ENCODE measurements at places on chromosomes 5 and 9.

DNA sequence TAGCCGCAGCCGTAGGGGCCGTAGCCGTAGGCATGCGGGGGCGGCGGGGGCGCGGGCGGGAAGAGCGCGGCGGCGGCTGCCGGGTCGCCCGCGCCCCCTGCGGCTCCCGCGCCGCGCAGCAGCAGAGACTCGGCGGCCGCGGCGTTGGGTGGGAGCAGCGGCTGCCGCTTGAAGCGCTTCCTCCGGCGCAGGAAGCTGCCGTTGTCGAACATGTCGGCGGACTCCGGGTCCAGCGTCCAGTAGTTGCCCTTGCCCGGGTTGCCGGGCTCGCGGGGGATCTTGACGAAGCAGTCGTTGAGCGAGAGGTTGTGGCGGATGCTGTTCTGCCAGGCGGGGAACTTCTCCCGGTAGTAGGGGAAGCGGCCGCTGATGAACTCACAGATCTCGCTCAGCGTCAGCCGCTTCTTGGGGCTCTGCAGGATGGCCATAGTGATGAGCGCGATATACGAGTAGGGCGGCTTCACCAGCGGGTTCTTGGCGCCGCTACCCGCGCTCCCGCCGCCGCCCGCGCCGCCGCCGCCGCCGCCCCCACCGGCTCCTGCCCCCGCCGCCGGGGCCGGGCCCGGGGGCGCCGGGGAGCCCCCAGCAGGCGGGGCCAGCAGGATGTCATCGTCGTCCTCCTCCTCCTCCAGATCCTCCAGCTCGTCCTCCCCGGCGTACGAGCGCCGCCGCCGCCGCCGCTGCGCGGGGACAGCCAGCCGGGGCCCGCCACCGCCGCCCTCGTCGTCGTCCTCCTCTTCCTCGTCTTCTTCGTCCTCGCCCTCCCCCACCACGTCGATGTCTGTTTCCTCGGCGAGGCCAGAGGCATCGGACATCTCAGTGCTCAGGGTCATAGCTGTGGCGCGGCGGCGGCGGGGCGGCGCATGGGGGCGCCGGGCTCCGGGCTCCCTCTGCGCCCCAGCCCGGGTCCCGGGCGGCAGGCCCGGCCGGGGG, 781 bp downstream of the FOXD1 start:
- peak; percentile 43 for DNase-seq

DNA sequence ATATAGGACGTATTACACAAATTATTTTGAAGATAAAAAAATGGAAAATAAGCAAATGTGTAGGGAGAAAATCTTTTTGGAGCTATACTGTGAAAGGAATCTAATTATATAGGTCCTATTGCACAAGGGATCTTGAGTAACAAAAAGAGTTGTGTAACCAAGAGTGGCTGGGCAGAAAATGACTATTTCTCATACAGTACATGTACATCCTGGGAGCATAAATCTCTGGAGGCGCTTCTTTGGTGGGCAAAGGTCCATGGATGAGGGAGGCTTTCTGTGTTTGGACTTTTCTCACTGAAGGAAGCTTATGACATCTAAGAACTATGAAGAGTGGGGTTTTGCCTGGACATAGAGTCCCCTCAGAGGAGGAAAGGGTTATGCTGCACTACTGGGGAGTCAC, 29.8 kb downstream of the ANKS6 start:
- DNase-seq, result no peak

- DNase-seq, result no peak
Measured at GRCh38 chr9:33913541-33913940, 96.6 kb downstream of the UBE2R2 start.

- no peak for DNase-seq
Measured at GRCh38 chr9:93096811-93097382, 880 bp downstream of the CARD19 start.

DNA sequence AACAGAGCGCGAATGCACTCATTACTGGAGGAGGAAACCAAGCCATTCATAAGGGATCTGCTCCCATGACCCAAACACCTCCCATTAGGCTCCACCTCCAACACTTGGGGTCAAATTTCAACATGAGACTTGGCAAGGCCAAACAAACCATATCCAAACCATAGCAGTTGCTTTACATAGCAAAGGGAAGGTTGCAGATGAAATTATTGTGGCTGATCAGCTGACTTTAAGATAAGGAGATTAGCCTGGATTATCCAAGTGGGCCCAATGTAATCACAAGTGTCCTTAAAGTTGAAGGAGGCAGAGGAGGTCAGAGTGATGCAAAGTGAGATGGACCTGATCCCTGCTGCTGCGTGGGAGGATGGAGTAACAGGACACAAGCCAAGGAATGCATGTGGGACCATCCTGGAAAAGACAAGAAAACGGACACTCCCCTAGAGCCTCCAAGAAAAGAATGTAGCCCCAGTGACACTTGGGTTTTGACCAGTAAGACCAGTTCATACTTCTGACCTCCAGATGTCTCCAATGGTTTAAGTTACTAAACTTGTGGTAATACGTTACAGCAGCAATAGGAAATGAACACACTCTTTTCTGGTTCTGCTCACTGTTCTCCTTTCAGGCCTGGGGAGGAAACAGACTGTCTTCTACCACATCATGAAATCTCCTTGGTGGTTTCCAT, 167.3 kb downstream of the GNAQ start:
- no peak for DNase-seq

DNA sequence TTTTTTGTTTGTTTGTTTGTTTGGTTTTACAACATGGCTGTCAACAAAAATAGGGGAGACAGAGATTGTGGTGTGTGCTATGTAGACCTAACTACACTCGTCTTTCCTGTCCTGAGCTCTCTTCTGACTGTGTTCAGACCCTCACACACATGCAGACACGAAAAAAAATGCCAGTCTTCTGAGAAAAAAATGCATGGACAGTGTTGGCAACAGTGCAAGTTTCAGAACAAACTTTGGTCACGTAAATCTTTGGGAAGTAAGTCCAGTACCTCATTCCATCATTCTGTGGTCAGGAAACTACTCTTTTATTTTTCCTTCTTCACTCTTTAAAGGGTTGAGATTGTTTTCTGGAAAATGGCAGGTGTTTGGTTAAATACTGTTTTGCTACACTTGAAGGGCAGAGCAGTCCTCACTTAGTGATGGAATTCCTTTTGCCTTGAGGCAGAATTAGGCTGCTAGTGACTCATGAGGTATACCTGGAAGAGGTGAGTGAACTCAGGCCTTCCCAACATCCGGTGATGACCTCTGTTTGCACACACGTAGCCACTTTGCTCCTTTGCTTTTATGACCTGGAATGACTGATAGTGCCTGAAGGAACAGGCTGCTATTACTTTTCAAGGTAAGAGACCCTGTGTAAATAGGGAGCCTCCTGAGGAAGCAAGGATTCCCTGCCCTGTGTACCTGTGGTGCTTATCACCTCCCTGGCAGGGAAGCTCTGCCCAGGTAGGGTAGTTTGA, 81.6 kb upstream of the TNFAIP8 start:
- no peak for DNase-seq

GRCh38 chr5:126864042-126864688, 87.2 kb downstream of the LMNB1 start:
- no peak for DNase-seq

DNA sequence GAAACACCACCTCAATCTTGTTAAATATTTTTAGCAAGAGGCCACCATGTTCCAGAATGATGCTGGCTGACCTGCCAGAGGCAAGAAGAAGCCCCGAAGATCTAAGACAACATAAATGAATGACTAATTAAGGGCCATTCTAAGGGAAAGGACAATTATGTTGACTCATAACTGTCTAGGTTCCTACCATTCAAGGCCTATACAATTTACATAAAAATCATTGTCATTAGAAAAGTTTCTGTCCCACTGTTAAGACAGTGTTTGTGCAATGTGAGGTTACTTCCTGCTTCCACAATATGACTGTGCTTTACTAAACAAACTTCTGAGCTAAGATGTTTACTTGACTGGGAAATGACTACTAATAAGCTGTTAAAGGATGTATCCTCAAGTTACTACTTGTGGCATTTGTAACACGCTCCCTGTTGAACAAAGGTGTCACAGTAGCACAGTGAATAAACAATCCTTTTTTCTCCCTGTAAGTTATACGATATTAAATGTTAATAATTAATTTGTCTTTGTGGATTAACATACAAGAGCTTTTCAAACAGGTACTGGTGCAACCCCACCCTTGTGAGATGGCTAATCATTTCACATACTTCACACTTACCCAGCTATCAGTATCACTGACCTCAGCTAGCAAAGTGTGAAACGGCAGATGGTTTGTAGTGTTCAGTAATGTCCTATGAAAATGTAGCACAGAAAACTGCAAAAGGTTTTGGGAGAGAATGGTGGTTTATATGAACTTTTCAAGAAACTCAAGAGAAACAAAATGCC, 195.8 kb downstream of the EFNA5 start:
- DNase-seq, result no peak

GRCh38 chr9:35073279-35073612, 821 bp upstream of the VCP start:
- DNase-seq, result no peak

GRCh38 chr5:97165726-97166125, 17.3 kb downstream of the RIOK2 start:
- DNase-seq, result no peak

DNA sequence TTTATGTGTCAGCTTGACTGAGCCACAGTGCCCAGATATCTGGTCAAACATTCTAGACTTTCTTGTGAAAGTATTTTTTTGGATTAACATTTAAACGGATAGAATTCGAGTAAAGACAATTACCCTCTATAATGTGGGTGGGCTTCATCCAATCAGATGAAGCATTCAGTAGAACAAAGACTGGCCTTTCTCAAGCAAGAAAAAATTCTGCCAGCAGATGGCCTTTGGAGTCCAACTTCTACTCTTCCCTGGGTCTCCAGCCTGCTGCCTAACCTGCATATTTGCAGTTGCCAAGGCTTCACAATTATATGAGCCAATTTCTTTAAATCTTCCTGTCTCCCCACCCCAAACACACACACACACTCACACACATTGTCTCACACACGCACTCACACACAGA, 86.4 kb downstream of the MED10 start:
- no peak for DNase-seq

- DNase-seq, result peak; percentile 94
Measured at GRCh38 chr5:132495667-132496190, 5.2 kb upstream of the IRF1 start.

DNA sequence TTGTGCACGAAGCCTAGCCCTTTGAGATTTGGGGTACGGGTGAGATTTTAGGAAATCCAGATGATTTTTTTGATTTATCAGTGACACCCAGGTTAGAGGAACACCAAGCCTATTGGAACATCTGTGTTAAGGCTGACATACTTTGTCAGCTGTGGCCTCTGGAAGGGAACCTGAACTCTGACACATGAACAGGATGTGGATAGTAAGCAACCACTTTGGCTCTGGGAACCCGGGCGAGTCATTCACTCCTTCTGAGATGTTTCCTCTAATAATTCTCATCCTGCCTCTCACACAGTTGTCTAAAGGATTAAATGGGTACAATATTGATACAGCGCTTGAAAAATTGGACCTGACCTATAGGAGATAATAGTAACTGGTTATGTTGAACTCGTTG, 67.8 kb downstream of the FGF1 start:
- DNase-seq, result no peak

DNA sequence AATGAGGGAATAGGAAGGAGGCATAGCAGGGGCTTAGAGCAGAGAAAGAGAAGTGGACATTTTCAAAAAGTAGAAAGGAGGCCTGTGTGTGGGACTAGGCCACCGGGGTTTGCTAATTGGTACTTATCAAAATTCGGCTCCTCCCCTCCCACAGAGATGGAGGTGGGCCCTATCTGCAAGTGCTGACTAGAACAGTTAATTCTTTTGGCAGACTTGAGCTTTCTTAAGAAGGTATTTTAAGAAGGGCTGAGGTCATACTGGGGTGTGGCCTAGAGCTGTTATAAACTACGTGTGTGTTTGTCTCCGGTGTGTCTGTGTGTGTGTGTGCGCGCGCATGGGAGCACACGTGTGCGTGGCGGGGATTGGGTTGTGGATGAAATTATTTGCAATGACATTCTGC, 1086.5 kb downstream of the EFNA5 start:
- DNase-seq, result no peak

- DNase-seq, result peak; percentile 93
Measured at GRCh38 chr5:172412724-172413286, 41.5 kb downstream of the SH3PXD2B start.

DNA sequence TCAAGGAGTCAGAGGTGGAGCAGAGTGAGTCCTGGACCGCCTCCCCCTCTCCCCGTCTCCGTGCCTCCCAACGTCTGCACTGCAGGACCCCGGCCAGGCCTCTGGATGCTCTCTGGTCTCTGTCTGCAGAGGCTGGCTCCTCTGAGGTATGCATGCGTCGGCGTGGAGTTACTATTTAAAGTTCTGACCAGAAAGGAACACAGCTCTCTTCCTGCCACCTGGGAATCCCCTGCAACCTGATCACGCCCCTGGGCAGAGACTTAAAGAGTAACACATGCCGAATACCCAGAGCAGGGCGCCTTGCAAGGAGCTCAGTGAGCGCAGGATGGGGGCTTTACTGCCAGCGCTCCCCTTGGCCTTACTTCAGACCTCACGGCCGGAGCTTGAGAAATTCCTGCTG, 16.0 kb downstream of the ANXA6 start:
- DNase-seq, result peak; percentile 65

DNA sequence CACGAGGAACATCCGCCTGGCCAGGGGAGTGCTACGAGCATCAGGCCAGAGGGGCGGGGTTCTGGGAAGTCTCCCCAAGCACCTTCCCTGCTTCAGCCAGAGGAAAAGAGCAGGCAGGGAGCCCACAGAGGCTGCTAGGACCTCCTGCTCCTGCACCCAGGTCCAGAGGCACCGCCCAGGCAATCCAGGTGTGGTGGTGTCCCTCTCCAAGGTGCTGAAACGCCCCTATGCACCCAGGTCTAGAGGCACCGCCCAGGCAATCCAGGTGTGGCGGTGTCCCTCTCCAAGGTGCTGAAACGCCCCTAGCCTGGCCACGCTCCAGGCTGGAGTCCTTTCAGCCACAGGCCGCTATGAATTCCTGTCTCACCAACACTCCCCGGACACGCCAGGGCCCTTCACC, 10.7 kb upstream of the UBAC1 start:
- no peak for DNase-seq

DNA sequence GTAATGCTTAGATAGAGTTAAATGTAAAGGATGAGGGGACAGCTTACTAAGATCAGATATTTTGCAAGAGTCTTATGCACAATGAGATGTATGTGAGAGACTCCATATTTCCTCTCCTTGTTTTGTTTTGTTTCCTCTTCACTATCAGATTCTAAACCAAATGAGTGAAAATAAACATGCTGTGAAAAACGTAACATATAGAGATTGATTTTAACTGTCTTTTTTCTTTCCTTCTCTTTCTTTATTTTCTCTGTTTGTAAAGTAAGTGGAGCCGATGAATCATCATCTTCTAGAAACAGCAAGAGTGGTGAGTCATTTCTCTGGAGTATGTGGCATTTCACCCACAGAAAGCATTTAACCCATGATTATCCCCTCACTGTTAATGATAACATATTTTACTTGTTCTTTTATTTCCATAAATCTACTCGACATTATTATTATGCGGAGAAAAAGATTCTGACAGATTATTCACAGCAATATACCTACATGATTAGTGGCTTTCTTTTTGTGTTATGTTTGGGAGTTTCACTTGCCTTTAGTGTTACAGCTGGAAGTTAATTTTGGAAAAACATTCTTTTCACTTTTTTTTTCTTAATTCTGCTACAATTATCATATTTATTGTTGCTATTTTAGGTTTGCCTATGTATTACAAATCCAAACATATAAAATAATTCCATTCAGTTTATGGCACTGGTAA, 2.1 kb upstream of the ANXA1 start:
- no peak for DNase-seq

Measured in left ventricle myocardium superior (tissue), 1 donor.